GM20000 (cell line): ENCODE measurements at places on chromosomes 11 and 22.

DNA sequence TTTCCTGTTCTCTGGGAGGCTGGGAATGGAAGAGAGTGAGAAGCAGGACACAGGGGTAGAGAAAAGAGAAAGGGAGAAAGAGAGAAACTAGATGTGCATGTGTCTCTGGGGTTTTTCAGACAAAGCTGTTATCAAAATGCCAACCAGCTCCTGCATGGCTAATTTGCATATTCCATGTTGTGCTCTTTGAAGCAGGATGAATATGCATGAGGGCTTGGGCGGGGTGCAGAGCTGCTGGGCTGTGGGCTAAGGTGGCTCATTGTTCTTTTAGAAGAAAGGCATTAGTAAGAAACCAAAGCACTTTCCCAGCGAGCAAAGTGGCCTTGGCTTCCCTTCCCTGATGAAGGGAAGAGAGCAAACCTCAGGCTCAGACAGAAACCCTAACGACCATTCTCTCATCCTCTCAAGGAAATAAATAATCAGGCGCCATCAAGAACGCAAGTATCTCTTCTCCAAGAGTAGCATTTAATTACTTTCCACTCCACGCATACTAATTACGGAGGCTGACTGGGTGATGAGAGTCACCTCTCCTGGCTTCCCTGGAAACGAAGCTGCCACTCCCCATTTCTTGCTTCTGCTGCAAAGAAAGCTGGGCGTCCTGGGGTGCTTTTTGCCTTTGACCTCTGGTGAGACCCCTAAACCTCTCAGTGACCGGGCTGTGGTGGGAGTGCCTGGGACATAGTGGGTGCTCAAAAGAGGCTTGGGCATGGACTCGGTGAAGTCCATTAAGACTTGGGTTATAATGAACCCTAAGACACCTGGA is 54.2 kb downstream of the FEZ1 start:
- no peak for DNase-seq

GRCh38 chr11:94010136-94010535 is 11.0 kb upstream of the HEPHL1 start:
- DNase-seq = no peak

DNA sequence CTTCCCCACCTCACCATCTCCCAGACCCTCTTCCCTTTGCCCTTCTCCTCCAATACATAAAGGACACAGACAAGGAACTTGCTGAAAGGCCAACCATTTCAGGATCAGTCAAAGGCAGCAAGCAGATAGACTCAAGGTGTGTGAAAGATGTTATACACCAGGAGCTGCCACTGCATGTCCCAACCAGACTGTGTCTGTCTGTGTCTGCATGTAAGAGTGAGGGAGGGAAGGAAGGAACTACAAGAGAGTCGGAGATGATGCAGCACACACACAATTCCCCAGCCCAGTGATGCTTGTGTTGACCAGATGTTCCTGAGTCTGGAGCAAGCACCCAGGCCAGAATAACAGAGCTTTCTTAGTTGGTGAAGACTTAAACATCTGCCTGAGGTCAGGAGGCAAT is 58.2 kb downstream of the TIMP3 start:
- DNase-seq = no peak

- no peak for DNase-seq
These were observed 34.8 kb upstream of the SOX10 start for GRCh38 chr22:38018938-38019827.

DNA sequence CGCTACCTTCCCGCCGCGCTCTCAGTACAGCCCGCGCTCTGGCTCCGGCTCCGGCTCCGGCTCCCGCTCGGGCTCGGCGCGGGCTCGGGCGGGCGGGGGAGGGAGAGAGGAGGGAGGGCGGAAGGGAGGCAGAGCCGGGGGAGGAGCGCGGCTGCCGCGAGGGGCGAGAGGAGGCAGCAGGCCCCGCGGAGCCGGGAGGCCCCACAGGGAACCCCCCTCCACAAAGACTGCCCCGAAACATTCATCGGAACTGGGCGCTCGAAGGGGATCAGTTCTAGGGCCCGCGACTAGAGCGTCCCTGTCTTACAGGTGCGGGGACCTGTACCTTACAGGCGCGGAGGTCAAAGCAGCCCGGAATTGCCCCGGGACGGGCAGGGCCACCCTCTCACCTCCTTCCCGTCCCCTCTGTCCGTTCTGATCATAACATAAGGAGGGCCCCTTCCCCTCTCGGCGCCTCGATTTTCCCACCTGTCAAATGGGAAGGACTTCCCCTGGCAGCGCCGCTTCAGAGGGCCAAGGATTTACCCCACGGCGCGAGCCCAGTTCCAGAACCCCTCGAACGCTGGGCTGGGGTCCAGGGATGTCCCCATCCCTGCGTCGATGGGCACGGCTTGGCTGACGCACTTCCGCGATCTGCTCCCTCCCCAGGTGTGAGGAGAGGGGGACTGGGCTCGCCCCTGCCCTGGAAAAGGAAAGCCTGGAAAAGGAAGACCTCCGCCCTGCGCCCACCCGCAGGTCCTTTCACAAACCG is at the start of gene SHISA8:
Gene SHISA8 (minus strand): TSS at position 40 of the 751 bp plus-strand sequence. CDS start 407 bp downstream, outside the sequence.
- DNase-seq = peak; percentile 88
